H9 (cell line): ENCODE measurements at places on chromosomes 5 and 9. TPM values are rescaled to one million over a fixed set of nuclear protein-coding genes. Genes with fewer than 3 reads are reported as not detected.

The PCAT7 gene
- total RNA-seq, result 4.0 and 4.2 TPM in 2 replicates

The TMED9 gene
- 155 and 156 TPM in 2 replicates for total RNA-seq

The CTNND2 gene
- total RNA-seq, result 7.0 and 8.2 TPM in 2 replicates

The ALG2 gene
- 30.1 and 32.8 TPM in 2 replicates for total RNA-seq

The ENG gene
- 1.8 and 2.1 TPM in 2 replicates for total RNA-seq

The VPS13A gene
- total RNA-seq, result 34.0 and 35.2 TPM in 2 replicates

The MAP1B gene
- 67.1 and 67.5 TPM in 2 replicates for total RNA-seq

The CDC20B gene
- total RNA-seq, result 0.18 and 0.26 TPM in 2 replicates

The PTGES gene
- total RNA-seq, result 1.6 and 2.4 TPM in 2 replicates

The PCDHGA7 gene
- total RNA-seq, result 0.83 and 0.88 TPM in 2 replicates

The AGXT2 gene
- total RNA-seq, result not detected in 2 replicates

The OR1Q1 gene
- total RNA-seq, result not detected in 2 replicates

The APBA1 gene
- 1.7 and 1.8 TPM in 2 replicates for total RNA-seq

The PHAX gene
- 62.9 and 65.6 TPM in 2 replicates for total RNA-seq

The NAIF1 gene
- 6.3 TPM in 2 replicates for total RNA-seq

The SV2C gene
- total RNA-seq, result 0.02 and 0.09 TPM in 2 replicates

The RLN2 gene
- total RNA-seq, result 3.6 and 3.7 TPM in 2 replicates

The CTSL gene
- total RNA-seq, result 28.9 and 33.4 TPM in 2 replicates

The RACK1 gene
- total RNA-seq, result 2,548 and 2,552 TPM in 2 replicates

The VLDLR gene
- total RNA-seq, result 16.6 and 19.1 TPM in 2 replicates

The NIPAL4 gene
- not detected in 2 replicates for total RNA-seq

The OBP2B gene
- not detected in 2 replicates for total RNA-seq

The TAF11L11 gene
- total RNA-seq, result not detected in 2 replicates

The CHSY3 gene
- 0.37 and 0.42 TPM in 2 replicates for total RNA-seq

The ECPAS gene
- total RNA-seq, result 106 and 108 TPM in 2 replicates

The CDC23 gene
- total RNA-seq, result 41.0 and 41.3 TPM in 2 replicates

The NUDT2 gene
- 13.5 and 14.1 TPM in 2 replicates for total RNA-seq

The BRD3OS gene
- 16.4 and 17.8 TPM in 2 replicates for total RNA-seq

The EGFLAM gene
- 0.33 TPM in 2 replicates for total RNA-seq

The ZNF169 gene
- total RNA-seq, result 4.8 TPM in 2 replicates

The ZFP2 gene
- 0.37 and 0.52 TPM in 2 replicates for total RNA-seq

The RUSC2 gene
- total RNA-seq, result 5.8 and 6.3 TPM in 2 replicates

The LCN12 gene
- 2.1 and 4.5 TPM in 2 replicates for total RNA-seq
